ENCODE measurements at places on chromosomes 5 and 9.

- no peak for DNase-seq
Observed at GRCh38 chr9:122192914-122193525, 33.3 kb downstream of the MORN5 start.

DNA sequence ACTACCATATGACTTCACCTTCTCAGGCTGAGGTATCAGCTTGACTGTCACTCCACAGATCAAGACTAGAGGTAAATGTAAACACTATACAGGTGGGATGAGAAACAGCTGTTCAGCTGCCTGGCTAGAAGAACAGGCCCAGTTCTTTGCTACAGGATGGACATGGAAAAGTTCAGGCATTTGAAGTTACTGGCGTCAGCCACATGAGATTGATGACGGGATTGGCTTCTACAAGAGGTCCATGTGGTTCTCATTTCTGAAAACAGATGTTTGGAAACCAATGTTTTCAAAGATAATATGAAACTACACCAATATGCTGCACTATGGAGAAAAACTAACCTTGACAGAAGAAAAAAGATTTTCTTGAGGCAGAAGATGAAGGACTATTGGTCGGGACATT, 324.1 kb downstream of the CDH10 start:
- no peak for DNase-seq

DNA sequence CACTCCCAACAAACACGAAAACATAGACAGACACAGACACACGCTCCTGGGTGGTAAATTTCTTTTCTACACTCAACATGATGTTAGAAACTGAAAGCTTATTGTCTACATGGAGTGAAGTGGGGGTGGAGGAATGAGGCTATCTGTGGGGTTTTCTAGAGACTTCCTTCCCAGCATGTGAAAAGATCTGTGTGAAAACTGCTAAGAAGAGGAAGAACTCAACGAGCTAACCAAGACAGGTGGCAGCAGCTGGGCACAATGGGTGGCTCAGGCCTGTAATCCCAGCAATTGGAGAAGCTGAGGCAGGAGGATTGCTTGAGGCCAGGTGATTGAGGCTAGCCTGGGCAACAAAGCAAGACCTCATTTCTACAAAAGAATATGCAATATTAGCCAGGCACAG, 7.6 kb downstream of the FYB1 start:
- DNase-seq = no peak

GRCh38 chr9:129998491-129999140, 44.4 kb downstream of the FNBP1 start:
- no peak for DNase-seq

DNA sequence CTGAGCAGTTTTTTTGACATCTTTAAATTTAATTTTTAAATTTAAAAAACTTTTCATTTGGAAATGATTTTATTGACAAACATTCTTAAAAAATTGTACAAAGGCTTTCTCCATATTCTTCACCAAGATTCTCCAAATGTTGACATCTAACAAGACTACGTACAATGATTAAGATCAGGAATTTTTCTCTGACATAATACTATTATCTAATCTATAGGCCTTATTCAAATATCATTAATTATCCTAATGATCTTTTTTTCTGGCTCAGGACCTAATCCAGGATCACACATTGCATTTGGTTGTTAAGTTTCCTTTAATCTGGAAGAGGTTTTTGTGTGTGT, 106.1 kb upstream of the OSMR start:
- no peak for DNase-seq

GRCh38 chr5:65707663-65708062, 14.2 kb downstream of the SGTB start:
- no peak for DNase-seq

DNA sequence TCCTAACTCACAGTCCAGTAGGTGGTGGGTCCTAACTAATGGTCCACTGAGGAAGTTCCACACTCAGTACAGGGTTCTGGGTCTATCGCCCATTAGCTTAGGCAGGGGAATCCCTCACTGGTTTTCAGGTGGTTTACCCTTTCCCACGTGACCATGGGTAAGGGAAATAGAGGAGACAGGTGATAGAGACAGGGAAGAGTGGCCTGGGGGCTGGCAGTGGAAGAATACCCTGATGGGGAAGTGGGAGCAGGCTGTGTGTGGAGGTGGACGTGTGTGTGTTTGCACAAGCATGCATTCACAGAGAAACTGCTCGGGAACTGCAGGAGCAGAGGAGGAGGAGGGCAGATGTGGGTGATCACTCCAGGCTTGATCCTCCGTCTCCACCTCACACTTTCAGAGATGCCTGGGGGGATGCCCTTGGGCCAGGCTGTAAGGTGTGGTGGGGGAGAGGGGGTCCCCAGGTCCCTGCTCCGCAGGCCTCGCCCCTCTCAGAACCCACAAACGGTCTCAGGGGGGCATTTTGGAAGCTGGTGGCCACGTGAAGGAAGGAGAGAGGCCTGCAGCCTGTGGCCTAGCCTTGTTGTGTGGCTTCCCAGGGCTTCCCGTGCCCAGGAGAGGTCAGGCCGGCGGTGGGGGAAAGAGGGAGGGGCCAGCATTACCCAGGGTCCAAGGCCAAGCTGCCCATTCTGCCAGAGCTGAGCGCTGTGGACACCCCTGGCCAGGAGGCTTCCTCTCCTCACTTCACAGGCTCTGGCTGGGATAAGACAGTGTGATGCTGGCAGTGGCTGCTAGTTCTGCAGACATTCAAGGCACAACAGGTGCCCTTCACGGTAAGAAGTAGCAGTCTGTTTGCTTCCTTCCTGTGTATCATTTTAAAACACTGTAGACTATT, 80.0 kb downstream of the OTULIN start:
- DNase-seq = no peak

GRCh38 chr9:109001275-109001676, 12.0 kb downstream of the CTNNAL1 start:
- DNase-seq = no peak

DNA sequence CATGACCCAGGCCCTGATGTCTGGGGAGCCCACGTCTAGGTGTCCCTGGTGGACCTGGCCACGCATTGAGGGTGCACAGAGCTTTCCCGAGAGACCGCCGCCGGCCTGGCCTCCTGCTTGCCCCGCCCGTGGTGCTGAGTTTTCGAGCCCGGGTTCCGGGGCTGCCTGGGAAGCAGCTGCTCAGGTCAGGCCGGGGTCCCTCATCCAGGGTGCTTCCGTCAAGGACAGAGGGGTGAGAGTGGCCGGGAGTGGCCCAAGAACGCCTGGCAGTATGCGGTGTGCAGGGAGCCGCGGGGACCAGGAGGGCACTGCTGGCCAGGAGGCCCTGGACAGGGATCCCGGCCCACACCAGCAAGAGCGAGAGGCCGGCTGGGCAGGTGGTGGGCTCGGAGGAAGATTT, 19.6 kb downstream of the CCDC187 start:
- DNase-seq = no peak
